B cell (primary cell): ENCODE measurements at places on chromosomes 4 and X. TPM values are rescaled to one million over a fixed set of nuclear protein-coding genes. Genes with fewer than 3 reads are reported as not detected.

DNA sequence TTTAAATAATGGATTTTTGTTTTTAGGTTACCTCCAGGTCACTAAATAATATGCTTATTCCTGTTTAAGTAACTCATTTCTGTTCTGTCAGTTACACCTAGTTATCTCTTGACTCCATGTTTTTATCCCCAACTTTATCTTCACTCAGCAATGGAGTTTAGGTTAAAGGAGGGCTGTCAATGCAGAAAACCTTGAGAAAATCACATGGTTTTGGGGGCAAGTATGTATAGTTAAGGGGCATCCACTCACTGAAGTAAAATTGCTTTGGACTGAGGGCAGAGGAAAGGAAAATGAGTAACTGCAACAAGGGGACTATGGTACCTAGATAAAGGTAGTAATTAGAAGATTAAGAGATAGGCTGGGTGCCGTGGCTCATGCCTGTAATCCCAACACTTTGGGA is 87.1 kb downstream of the UBE2K start:
- DNase-seq, result no peak

DNA sequence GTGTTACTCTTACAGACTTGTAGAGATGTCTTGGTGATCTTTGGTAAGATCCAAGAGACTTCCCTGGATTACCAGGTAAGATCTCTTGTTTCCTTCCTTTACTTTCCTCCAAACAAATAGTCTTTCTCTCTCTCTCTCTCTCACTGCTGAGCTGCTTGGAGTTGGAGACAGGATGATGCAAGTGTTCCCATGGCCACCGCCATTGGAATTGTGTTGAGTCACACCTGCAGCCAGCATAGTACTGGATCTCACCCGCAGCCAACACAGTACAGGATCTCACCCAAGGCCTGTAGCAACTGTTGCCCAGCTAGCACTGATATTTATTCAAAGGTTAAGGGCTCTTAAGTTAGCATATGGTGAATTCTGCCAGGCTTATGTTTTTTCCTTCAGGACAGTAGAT is 1080.9 kb downstream of the FAT4 start:
- no peak for DNase-seq

DNA sequence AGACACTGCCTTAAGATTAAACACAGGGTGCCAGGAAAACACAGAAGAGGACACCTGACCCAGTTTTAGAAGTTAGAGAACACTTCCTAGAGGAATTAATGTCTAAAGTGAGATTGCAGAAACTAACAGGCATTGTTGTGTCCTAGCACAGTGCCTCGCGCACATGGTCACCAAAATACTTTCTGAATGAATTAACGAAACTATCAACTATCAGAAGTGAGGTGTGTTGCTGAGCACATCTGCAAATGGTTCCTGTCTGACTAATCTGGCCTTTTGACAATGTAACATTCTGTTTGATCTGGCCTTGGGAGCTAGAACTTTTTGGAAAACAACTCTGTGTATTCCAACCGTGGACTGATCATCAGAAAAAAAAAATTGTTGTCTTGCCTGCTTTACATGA is 556.8 kb upstream of the LCORL start:
- DNase-seq, result no peak

GRCh38 chr4:158912390-158912789 is 143.6 kb downstream of the FNIP2 start:
- DNase-seq, result no peak

Gene CD99
- 133 TPM in 2 replicates for total RNA-seq
